ENCODE measurements at places on chromosomes 4 and X.

DNA sequence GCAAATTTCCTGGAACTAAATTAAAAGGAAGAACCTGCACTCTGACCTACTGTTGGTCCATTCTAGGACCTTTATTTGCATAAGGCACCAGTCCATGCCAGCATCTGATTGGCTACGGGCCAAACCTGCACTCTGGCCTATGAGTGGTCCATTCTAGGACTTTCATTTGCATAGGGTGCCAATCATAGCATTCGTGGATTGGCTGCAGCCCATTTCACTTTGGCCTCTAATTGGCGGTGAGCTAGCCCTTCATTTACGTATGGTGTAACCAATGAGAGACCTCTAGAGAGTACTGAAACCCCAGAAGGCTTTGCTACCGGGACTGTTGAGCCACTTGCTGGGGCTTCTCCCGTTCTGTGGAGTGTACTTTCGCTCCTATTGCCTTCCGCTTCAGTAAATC is 6.1 kb upstream of the RNF175 start:
- DNase-seq: no peak

DNA sequence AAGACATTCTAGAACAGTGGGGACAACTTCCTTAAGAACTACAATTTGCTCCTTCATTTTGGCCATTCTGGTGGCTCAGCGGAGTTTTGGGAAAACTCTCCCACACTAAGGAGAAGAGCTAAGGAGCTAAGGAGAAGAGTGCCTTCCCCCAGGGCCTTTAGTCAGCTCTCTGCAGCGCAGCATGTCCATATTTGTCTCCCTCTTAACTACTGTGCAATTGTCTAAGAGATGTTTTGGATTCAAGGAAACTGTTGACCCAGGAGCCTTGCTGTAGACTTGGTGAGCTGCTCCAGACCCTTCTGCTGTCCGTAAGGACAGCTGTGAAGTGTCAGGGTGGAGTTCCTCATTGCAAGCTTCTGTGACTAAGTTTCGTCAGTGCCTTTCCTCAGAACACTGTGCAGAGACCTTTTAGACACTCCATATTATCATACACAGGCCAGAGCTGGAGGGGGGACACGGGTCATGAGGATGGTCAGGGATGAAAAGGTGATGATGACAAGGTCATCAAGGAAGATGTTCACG is 179.0 kb downstream of the NHS start:
- DNase-seq: no peak

DNA sequence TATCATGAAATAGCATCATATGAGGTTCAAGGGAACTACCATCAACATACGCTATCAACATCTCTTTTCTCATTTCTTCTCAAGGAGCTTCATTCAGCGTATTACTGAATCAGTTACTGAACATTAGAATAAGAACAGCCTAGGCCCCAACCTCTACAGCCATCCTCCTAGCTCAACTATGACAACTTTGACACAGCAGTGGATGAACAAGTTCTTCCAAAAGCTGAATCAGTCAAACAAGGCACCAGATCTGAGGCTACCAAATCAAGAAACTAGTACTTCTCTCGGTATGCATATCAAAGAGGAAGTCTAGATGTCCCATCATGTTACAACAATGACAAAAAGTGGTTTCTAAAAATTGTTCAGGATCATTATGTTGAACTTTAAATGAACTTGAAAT is 57.4 kb downstream of the GATB start:
- DNase-seq: no peak

GRCh38 chrX:33735182-33735581 is 396.9 kb downstream of the FAM47A start:
- DNase-seq: no peak

DNA sequence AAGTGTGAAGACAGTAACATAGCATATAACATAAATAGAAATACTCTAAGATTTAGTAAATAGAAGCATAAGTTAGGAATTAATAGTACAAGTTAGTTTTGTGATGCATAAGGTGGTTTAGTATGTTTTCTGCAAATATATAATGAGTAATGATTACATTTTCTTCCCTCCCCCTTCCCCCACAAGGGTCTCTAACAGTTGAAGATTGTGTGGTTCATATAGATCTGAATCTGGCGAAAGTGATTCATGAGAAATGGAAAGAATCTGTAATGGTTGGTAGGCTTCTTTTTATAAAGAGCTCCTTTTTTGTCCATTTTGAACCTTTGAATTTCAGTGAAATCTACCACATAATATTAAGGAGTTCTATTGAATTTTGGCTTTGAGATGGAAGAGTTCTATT is 66.3 kb downstream of the N4BP2 start:
- DNase-seq: no peak

DNA sequence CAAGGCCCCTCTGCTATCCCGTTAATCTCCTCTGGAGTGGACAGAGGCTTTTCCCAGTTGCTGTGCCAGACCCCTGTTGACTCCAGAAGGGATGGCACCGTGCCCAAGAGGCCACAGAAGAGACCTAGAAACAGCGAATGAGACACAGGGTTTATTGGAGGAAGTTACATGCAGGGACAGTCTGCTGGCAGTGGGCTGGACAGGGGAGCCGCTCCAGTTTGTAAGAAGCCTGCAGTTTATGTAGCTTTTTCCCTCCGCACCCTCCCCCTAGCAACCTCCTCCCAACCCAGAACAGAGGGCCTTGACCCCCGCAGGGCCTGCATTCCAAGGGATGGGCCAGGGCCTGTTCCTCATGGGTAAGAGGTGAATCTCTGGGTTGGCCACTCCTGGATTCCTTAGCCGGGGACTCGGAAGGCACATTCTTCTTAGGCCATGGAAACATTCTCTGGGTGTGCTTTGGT is 216.8 kb upstream of the PSAPL1 start:
- no peak for DNase-seq

Data from endothelial cell (in vitro differentiated cells).